IMR-90 (cell line): ENCODE measurements at places on chromosomes 3 and 15. TPM values are rescaled to one million over a fixed set of nuclear protein-coding genes. Genes with fewer than 3 reads are reported as not detected.

- DNase-seq = no peak
Measured at GRCh38 chr3:155989536-155989935, 119.1 kb downstream of the GMPS start.

PFN2 gene
- 256 and 342 TPM in 2 replicates for total RNA-seq

GRCh38 chr3:35305406-35305805 is 333.9 kb upstream of the ARPP21 start:
- DNase-seq = no peak

GRCh38 chr3:35832140-35832571 is 192.8 kb downstream of the ARPP21 start:
- no peak for DNase-seq

DNA sequence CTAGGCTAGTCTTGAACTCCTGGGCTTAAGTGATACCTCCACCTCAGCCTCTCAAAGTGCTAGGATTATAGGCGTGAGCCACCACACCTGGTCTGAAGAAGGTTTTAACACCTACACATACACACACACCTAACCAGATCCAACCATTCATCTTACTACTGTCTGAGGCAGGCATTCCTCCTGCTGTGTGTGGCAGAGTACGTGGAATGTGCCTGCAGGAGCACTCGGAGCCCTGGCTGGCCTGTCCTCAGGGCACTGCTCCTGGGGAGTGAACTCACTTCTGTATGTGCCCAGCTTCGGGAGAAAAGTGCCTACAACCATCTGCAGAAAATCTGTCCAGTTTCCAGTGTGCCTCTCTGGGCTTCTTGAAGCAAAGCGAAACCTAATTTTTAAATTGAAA is 58.2 kb upstream of the LIMD1 start:
- DNase-seq = no peak
